ENCODE measurements at places on chromosomes 4 and X.

GRCh38 chrX:71253253-71254091 lies 468 bp downstream of the ZMYM3 start:
- no peak for DNase-seq

DNA sequence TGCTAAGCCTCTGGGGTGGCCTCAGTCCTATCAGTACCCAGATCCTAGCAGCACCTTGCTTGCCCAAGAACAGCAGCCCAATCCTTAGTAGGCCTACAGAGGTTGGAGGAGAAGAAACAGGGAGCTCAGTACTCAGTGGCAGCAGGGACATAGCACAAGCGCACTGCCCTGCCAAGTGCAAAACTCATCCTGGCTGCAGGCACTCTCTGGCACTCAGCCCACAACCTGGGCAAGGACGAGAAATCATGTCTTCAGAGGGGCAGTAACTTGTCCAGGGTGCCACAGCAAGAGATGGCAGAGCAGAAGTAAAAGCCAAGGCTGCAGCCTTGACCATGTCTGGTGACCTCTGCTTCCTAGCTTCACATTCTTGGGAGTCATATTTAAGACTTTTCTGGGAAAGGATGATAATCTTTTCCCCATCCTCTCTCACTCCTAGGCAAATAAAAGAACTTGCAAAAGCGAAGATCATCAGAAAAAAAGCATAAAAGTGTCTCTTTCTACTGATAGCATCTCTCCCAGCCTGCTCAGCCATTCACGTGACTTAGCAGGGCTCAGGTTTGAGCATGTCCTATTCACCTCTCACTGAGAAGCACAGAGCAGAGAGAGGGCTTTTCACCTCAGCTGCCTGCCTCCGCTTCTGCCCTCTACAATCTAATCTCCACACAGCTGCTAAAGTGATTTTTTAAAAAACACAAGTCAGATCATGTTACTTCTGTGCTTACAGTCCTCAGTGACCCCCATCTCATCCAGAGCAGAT lies 37.2 kb upstream of the MAGEA4 start:
- no peak for DNase-seq

DNA sequence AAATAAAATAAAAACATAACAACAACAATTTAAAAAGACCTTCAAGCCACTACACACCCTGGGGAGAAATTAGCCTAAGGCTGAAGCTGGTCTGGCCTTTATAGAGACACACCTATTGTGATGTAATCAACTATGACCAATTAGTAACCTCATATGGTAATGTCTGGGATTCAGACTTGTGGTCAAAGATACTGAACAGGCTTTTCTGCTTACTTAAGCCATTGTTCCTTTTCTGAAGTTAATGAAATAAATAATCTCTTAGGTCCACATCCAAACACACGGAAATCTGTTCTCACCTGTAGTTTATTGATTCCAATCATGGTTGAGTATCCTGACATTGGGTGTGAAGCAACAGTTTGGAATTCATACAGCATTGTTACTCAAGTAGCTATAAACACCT lies 152.5 kb downstream of the PLS3 start:
- DNase-seq: no peak

GRCh38 chr4:7635445-7636239 lies 200.9 kb upstream of the PSAPL1 start:
- no peak for DNase-seq

DNA sequence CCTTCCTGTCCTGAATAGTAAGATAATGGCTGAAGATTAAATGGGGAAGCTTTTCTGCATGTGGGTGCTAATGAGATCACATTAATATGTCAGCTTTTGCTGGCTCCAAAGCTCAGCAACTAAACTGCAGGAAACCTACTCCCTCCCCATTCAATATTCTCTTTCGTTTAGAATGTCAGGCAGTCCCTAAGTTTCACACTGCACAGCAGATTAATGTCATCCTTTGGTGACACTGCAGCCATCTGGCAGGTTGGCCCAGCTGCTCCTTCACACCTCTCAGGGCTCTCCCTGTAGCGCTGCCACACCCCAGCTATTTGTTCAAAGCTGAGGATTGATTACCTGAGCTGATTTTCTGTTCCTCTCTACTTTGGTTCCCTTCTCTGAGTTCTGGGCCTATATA lies 110.5 kb downstream of the KDR start:
- DNase-seq: no peak

DNA sequence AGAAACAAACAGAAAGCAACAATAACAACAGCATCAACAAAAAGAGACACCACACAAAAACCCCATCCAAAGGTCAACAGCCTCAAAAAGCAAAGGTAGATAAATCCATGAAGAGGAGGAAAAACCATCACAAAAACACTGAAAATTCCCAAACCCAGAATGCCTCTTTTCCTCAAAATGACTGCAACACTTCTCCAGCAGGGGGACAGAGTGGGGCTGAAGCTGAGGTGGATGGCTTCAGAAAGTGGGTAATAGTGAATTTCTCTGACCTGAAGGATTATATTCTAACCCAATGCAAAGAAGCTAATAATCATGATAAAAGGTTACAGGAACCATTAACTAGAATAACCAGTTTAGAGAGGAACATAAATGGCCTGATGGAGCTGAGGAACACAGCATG lies 888.2 kb downstream of the RAB28 start:
- DNase-seq: no peak

- no peak for DNase-seq
These were observed 44.0 kb upstream of the MAN2B2 start for GRCh38 chr4:6530964-6531363.

- peak; percentile 2 for DNase-seq
These were observed 67.6 kb downstream of the SHOX start for GRCh38 chrX:698206-698605.

GRCh38 chr4:109658871-109659410 lies 44.3 kb downstream of the CASP6 start:
- no peak for DNase-seq

- DNase-seq: no peak
These were observed 298.8 kb downstream of the TEX13A start for GRCh38 chrX:104921584-104922205.

GRCh38 chrX:71666240-71667223 lies 814 bp upstream of the LOC101059915 start:
- DNase-seq: no peak

DNA sequence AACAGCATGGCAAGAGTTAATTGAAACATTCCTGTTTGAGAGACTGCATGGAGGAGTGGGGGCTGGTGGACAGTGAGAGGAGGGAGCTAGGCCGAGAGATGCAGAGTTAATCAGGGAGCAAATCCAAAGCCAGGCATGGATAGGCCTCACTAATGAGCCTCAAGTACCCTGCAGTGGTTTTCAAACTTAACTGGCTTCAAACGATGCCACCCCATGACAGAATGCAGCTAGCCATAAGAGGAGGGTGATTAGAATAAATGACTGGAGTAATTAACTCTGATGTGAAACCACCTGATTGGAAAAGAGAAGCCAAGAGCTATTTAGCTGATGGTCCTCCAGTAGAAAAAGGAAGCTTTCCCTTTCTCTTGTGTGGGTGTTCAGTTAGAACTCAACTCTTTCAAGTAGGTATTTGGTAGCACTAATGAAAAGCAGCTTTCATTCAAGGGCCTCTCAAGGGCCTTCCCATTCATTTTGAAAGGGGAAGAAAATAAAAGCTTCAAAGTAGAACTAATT lies 215.4 kb upstream of the MAB21L2 start:
- no peak for DNase-seq

GRCh38 chr4:169999923-170000322 lies 26.3 kb downstream of the MFAP3L start:
- no peak for DNase-seq

- no peak for DNase-seq
These were observed 1240.7 kb downstream of the C4orf33 start for GRCh38 chr4:130336585-130337217.

GRCh38 chr4:39118034-39118658 lies 56.1 kb downstream of the KLHL5 start:
- DNase-seq: no peak

- DNase-seq: no peak
These were observed 452.3 kb upstream of the ACTRT1 start for GRCh38 chrX:128504496-128504895.

DNA sequence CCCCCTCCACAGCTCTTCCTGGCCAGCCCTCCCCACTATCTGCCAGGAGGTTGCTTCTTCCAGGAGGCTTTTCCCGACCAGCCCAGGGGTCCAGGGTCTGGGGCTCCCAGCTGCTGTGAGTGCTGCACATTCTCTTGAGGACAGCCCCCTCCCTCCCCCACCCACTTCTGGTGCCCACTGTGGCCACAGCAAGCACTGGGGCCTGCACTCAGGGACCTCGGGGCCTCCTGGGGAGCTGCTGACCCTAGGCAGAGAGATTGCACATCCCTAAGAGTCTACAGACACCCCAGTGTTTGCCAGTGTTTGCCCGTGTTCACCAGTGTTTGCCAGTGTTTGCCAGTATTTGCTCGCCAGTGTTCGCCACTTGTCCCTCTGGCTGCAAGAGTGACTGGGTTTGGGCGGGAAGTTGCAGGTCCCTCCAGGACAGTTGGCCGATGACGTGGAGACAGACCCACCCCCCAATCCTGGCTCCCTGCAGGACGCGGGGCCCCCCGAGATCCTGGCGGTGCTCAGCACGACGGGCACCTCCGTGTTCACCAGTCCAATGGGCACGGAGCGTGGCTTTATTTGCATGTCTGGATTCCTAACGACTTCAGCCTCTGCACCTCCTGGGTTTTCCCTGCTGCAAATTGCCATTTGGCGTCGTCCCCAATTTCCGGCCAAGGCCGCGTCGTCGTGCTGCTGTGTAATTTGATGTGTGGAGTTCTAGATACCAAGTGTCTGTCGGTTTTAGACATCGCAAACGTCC lies 87.5 kb upstream of the NKX1-1 start:
- no peak for DNase-seq

GRCh38 chr4:154457471-154457870 lies 34.1 kb downstream of the DCHS2 start:
- no peak for DNase-seq

DNA sequence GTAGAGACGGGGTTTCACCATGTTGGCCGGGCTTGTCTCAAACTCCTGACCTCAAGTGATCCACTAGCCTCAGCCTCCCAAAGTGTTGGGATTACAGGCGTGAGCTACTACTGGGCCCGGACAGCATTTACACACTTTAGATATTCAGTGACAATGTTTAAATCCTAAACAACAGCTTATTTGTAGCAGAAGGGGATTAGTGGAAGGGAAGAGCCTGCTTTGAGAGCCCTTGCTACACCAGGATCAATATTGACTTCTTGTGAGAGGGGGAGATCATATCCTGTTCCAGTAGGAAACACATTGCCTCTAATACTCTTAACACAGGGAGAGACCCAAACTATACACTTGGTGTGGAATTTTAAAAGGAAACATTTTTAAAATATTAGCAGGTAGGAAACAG lies 7.1 kb downstream of the MGST2 start:
- no peak for DNase-seq

- DNase-seq: no peak
These were observed 15.4 kb upstream of the NKX1-1 start for GRCh38 chr4:1421657-1422056.

- DNase-seq: no peak
These were observed 54.7 kb upstream of the PRDM8 start for GRCh38 chr4:80142394-80143306.

DNA sequence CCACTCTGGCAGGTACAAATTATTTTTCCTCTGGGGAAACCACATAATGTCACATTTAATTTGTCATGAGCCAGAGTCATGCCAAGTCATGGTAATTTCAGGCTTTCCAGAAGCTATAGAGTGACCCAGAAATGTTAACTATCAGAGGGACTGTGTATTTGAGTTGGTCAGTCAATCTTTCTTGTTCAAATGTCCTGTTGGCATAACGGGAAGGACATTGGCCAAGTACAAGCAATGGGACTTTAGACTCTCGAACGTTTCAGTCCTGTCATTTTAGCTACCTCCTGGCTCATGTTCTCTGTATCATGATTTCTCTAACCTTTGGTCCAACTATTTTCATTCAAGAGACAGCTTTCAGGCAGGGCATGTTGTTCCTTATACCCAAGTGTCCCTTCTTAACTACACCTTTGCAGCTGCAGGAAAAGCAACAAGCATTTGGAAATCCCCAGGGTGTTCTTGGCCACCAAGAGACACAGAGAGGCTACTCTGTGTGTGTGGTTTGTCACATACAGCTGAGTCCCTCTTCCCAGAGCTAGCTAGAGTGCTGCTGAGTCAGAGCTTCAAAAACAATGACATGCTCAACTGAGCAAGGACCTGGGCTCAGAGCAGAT lies 142.6 kb downstream of the EGF start:
- DNase-seq: no peak

DNA sequence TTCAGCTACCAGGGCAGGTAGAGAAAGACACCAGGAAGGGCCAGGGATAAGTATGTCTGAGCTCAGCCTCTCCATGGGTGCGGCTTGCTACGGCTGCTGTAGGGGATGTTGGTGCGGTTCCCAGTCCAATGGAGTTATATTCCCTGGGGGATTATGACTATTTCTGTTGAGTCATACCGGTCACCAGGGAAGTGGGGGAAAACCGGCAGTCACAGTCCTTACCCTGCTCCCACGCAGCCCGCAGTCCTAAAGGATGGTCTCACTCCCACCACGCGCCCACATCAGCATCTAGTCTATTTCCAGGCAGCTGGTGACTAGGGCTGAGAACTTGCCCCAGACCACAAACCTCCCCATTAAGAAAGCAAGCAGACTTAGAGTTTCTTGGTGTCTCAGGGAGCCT lies 191.6 kb downstream of the VEGFC start:
- DNase-seq: no peak

DNA sequence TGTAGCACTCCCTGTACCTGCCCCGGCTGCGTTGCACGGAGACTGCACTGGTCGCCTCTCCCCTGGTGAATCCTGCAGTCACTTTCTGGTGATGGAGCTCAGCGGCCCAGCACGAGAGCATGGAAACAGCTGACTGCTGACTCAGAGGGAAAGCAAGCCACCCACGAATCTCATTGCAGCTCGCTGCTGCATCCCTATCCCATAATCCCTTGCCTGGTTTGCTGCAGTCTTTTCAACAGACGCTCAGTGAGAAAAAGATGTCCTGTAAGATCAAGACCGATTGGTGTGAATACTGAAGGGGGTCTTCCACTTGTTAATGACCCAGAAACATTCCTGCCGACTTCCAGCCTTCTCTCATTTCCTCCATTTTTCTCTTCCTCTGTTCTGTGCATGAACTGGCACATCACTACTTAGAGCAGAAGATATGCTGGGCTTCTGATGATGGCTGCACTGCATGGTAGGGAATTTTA lies 52.9 kb downstream of the TRIM2 start:
- DNase-seq: no peak

GRCh38 chr4:26937567-26937966 lies 76.9 kb downstream of the STIM2 start:
- DNase-seq: no peak

- DNase-seq: no peak
These were observed 38.6 kb downstream of the PHOX2B start for GRCh38 chr4:41709844-41710481.

- no peak for DNase-seq
These were observed 203.3 kb upstream of the HS3ST1 start for GRCh38 chr4:11632025-11632424.

All from HL-60 (cell line).